Smooth muscle cell of the brain vasculature (primary cell): ENCODE measurements at places on chromosomes 6 and 20.

GRCh38 chr20:41196653-41197225 lies 59.4 kb downstream of the PLCG1 start:
- no peak for DNase-seq

- DNase-seq = no peak
Observed at GRCh38 chr6:149854532-149854931, 9.6 kb downstream of the LRP11 start.

DNA sequence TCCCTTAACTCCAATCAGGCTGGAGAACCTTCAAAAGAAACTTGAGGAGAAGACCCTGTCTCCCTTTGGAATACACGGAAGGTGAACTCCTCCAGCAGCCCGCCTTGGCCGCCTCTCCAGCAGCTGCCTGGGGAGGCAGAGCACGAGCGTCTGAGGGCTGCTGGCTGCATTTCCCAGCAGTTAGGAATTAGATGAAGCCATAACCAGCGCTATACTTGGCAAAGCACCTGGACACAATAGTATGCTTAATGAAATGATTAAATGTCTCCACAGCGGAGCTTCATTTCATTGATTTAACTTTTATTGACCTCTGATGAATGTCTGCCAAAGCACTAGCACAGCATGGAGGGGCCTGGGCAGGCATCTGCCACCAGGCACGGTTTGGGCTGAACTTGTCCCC lies 73.5 kb downstream of the TMEM242 start:
- DNase-seq = no peak

DNA sequence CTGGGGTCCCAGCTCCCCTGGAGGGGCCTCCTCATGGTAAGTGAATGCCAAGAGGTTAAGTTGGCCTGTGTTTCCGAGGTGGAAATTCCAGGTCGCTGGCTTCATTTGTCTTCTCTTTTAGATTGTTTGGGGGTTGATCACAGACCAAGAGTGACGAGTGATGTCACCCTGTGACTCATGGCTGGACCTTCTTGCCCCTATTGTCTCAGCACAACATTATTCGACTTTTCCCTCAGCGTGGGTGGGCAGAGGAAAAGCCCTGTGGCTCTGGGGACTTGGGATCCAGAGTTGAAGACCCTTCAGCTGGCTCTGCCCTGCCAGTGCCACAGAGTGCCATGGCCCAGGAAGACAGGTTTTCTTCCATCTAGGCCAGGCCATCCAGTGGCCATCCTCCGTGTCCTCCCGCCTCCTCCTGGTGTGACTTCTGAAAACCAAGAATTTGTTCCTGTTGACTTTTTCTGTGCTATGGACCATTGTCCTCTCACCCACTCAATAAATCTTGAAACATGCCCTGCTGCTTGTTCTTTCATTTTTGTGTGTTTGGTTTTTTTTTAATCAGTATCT lies 15.4 kb upstream of the SNHG17 start:
- DNase-seq = no peak

DNA sequence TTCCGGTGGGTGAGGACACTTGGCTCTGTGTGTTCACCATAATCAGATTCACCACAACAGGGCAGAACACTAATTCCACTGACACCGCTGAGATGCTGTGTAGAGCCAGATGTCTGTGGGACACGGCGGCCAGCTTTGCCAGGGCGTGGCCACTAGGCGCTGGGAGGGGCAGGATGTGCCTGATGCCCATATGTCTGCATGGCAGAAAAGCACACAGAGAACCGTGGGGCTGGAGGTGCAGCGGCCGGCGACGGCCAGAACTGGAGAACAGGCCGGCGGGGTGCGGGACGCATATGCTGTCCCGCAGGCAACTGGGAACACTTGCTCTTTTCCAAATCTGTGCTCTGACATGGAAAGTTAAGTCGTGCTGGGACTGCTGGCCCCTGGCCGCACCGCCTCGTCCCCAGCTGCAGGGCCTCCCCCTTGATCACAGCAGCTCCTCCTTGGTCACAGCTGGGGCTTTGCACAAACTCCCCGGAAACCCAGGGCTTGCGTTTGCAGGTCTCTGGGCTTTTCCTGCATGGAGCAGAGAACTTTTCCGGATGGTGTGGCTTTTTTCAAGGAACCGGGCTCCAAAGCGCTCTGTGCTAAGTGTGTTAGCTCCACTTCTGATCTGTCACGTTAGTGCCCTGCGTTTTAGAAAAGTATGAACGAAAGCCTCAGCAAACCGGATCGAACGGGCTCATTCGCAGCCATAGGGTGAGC lies 31.1 kb downstream of the NTSR1 start:
- no peak for DNase-seq

DNA sequence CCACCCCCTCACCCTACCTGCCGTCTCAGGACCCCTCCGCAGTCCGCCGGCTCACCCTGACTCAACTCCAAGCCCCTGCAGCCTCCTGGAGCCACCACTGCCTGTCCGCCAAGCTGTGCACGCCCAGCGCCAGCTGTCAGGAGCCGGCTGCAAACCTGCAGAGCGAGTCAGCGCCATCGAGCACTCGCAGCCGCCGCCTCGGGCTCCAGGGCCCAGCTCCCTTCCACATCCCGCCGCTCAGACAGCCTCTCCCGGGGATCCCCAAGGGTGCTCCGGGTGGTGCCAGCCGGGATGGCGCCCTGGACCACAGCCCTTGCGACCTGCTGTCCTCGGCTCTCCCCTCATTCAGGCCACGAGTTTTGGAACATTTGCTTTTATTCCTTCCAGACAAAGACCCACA lies 4.3 kb downstream of the TNNC2 start:
- DNase-seq = no peak

GRCh38 chr6:40719671-40720374 lies 132.7 kb upstream of the LRFN2 start:
- DNase-seq = peak; percentile 31

- no peak for DNase-seq
Observed at GRCh38 chr20:52290569-52290968, 99.0 kb upstream of the ZFP64 start.

DNA sequence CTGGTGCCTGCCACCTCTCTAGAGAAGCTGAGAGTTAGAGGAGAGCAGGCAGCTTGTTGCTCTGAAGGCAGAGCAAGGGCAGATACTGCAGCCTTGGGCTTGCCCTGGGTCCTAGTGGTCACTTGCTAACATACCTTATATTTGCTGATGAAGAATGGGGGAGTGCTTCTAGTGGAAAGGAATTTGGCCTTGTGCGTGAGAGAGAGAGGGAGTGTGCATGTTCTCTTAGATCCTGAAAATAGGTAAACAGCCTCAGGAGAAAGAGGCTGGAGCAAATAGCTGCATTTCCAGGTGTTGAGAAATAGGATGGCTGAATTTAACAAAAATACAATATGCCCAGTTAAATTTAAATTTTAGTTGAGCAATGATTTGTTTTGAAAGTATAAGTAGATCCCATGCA lies 724.5 kb upstream of the FLRT3 start:
- DNase-seq = no peak

- DNase-seq = no peak
Observed at GRCh38 chr6:55388211-55388610, 60.9 kb downstream of the GFRAL start.

- DNase-seq = no peak
Observed at GRCh38 chr6:161232010-161232409, 41.9 kb downstream of the AGPAT4 start.

DNA sequence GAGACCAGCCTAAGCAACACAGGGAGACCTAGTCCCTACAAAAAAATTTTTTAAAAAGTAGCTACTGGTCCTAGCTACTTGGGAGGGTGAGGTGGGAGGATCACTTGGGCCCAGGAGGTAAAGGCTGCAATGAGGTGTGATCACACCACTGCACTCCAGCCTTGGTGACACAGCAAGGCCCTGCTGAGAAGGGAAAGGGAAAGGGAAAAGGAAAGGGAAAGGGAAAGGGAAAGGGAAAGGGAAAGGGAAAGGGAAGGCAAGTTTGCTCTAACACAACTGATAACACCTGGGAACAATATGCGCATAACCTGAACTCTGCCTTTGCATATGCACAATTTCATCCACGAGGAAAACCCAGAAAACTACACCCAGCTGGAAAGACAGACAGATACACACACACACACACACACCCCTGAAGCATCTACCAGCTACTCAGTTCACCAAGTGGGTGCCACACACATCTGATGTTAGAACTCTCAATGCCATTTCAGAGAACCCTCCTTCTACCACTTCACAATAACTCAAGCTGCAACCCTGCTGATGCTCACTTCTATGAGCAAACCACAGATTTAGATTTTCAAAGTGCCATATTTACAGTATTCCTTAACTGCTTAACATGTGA lies 19.1 kb downstream of the B4GALT5 start:
- DNase-seq = no peak

DNA sequence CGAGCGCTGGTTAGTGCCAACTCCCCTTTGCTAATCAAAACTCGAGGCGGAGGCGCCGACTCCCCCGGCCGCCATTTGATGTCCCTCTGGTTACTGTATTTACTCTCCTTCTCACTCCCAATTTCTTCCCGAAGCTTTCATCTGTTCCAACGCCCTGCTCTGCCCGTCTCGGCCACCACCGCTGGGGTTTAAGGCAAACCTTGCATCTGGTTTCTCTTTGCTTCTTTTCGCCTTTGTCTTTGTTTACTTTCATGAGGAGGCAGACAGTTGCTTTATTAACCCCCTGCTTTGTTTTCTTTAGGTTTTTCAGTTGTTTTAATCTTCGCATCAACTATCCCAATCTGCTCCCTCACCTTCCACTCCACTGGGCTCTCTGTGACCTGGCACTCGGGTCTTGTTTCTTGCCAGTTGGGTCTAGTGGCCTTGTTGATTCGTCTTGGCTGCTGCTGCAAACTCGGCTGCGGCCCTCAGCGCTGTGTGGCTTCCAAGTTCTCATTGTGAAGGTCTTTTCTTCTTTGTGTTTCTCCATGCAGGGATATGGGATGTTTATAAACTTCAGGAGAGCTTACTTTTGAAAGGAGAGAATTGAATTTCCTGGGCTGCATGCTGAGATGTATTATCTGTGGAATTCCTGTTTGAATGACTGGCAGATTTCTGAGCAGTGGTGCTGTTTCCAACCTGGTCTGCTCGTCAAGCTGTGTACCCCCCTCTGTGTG lies 155.1 kb downstream of the CDC5L start:
- peak; percentile 54 for DNase-seq

DNA sequence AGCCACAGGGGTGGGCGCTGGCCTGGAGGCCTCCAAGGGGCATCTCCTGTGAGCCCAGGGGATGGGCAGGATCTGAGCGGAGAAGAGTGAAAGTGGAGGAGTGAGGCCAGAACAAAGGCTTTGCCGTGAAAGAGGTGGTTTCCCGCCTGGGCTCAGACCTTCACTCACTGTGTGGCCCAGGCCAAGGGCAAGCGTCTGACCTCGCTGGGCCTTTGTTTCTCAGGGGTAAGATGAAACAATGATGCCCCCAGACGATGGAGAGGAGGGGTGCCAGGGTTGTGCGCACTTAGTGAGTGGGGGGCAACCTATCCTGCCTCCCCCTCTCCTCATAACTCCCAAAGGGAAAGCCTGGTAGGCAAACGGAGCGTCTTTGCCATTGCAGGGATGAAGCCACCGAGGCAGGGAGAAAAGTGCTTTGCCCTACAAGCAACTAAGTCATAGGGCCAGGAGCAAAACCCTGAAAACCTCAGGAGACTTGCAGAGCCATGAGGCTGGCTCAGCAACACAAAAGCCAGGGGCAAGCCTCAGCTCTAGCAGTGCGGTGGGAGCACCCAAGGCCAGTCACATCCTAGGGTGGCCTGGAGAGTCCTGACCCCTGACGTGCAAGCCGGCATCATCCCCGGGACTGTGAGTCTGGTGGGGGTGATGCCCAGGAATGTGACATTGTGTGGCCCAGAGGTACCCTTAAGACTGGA lies 897 bp upstream of the STMN3 start:
- no peak for DNase-seq

- no peak for DNase-seq
Observed at GRCh38 chr6:64254558-64254957, 619.0 kb downstream of the PHF3 start.

GRCh38 chr6:30656513-30656912 lies 9.6 kb downstream of the C6orf136 start:
- no peak for DNase-seq

GRCh38 chr20:38146156-38146555 lies 18.9 kb downstream of the TGM2 start:
- DNase-seq = no peak

DNA sequence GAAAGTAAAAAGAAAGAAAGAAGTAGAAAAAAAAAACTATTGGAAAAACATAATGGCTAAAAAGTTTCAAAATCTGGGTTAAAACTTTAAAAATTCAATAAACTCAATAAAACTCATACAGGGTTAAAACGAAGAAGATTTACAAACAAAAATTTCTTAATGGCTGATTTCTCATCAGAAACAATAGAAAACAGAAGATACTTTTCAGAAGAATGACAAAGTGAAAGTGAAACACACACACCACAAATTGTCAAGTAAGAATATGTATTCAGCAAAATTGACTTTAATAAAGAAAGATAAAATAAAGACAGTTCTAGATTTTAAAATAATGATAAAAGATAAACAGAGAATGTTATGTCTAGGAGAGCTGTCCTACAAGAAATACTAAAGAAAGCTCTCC lies 618.9 kb upstream of the GJE1 start:
- DNase-seq = no peak

- DNase-seq = no peak
Observed at GRCh38 chr6:15588971-15589634, 73.7 kb downstream of the DTNBP1 start.

- no peak for DNase-seq
Observed at GRCh38 chr6:6801005-6801335, 212.4 kb downstream of the LY86 start.

GRCh38 chr20:2465100-2465499 lies 5.5 kb downstream of the SNRPB start:
- no peak for DNase-seq

- no peak for DNase-seq
Observed at GRCh38 chr6:10484912-10485311, 36.2 kb upstream of the GCNT2 start.

- DNase-seq = no peak
Observed at GRCh38 chr6:34005901-34006531, 139.9 kb downstream of the GRM4 start.

GRCh38 chr20:35055445-35056276 lies 36.9 kb downstream of the TRPC4AP start:
- no peak for DNase-seq

DNA sequence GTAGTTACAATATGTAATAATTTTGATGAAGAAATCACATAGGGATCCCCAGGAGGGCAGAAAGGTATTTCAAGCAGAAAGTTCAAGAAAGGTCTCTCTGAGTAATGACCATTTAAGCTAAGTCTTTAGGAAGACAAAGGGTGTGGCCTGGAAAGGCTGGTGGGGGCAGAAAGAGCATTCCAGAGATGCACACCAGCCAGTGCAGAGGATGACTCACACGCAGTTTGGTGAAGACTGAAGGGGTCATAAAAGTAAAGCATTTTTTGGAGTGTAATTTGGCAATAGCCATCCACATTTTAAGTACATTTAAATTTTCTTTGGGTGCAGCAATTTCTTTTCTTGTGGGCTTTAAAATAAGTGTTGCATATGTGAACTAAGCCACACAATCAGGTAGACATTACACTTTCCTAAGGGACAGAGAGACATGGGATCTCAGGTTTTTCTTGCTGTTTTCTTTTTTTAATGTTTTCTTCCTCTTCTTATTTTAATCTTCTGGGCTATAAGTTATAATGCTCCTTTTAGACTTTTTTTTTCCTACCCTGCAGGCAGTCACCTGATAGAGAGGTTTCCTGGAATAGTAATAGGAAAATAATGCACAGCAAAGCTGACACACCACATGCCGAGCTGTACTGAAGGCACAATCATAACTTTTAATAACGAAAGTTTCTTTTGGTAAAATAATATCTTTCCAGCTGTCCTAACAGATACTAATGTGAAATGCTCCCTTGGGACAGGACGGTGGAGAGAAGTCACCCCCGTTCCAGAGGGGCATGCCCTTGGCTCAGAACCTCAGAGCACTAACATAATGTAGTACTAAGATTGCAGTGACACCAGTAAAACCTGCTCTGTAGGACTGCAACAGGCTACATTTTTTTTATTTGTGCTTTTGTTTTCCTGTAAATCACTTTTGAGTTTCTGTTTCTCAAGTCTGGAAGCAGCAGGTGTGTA lies 49.6 kb upstream of the PTPRK start:
- peak; percentile 32 for DNase-seq
